Common myeloid progenitor, CD34-positive (primary cell): ENCODE measurements at places on chromosomes 4 and X.

GRCh38 chr4:167084321-167084720 is 150.0 kb downstream of the SPOCK3 start:
- DNase-seq: no peak

- DNase-seq: no peak
These were observed 162.2 kb upstream of the GPR101 start for GRCh38 chrX:137195991-137196390.

- DNase-seq: no peak
These were observed 148.9 kb downstream of the AFF2 start for GRCh38 chrX:148649145-148649795.

DNA sequence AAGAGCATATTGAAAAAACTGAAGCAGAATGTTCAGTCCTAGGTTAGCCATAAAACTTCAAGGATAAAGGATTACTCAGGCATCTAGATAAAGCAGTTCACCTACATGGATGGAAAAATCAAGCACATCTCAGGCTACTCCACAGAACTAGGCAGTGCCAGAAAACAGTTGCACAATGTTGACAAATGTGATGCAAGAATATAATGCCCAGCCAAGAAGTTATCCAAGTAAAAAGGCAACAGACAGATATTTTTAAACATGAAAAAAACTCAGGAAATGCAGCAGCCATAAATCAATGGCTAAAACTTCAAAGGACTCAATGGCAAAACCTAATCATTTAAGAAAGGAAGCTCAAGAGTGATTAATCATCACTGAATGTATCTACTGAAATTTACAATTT is 456.0 kb upstream of the FAM241A start:
- no peak for DNase-seq

GRCh38 chr4:2432991-2433530 is 14.3 kb downstream of the CFAP99 start:
- peak; percentile 77 for DNase-seq

DNA sequence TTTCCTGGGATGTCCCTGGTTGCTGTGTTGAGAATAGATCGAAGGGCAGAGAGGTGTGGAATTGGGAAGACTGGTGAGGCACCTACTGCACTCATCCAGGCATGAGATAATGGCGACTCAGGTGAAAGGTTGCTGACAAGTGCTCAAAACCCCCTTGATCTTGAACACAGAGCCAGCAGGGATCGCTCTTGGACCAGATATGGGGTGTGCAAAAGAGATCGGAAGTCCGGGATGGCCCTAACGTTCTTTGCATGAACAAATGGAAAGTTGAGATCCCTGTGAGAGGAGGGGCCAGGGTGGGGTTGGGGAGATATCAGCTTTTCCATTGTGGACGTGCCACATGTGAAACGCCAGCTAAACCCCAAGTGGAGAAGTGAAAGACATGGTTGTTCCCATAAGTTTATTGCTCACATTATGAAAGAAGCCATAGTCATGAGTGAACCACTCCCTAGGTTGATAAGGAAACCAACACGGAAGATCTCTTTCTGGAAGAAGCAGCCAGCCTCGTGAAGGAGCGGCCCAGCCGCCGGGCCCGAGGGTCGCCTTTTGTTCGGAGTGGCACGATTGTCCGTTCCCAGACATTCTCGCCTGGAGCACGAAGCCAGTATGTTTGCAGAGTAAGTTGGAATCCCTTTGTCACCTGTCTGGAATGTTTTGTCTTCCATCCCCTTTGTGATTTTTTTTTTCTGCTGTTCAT is 22.6 kb upstream of the CLCN4 start:
- no peak for DNase-seq

DNA sequence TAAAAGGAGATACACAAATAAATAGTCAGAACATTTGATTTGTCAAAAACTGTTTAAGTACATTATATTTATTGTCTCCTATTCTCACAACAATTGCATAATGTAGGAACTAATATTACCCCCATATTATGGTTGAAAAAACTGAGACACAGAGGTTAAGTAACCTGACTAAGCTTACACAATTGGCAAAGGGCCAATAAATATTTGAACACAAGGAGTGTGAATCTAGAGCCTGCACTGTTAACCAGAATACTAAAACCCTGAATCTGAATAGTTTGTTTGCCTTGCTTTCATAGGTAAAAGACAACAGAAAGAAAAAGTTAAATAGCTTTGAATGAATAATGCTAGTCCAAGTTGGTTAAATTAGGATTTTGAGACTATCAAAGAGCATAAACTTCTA is 55.2 kb downstream of the IL13RA2 start:
- DNase-seq: no peak

GRCh38 chrX:113833096-113834055 is 750.5 kb upstream of the HTR2C start:
- peak; percentile 2 for DNase-seq

DNA sequence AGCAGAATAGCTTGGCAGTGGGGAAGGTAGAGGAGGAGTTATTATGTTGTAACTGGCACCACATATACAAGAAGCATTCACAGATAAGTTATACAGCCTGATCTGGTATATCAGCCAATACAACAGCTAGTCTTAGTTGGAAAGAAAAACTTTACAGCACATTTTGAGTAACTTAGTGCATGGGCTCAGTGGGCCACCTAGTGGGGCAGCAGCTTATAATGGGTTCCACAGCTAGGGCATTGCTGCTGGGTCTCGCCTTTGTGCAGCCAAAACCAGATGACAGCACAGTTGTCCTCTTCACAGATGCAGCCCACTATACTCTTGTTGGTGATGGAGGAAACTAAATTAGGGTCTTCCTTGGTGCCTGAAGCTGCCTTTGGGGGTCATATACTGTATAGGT is 448.1 kb upstream of the RASGEF1B start:
- DNase-seq: no peak

- DNase-seq: no peak
These were observed 48.0 kb downstream of the SORCS2 start for GRCh38 chr4:7240306-7240705.

DNA sequence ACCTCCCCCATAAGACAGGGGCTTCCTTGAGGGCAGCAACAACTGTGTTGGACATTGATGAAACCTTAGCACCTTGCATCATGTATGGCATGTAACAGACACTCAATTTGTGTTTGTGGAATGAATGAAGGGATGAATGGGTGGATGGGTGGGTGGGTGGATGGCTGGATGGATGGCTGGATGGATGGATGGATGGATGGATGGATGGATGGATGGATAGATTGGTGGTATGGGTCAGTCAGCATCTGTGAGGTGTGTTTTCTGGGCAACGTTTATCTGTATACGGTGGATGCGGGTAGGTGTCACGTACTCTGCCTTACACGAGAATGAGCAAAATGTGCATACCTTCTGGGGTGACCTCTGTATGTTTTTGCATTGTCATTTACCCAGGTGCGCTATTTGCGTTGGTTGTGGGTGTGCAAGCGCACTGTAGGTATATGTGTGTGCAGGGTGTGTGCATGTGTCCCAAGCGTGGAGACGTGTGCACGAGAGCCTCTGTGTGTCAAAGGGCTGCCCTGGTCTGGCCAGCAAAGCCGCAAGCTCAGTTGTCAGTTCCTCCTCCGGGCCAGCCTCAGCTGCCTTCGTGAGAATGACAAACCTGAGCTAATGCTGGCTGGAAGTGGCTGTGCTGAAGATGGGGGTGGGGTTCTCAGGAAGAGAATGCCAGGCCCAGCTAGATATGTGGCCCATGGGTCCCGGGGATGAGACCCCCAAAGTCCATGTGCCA is 26.5 kb downstream of the ELF4 start:
- DNase-seq: no peak

- DNase-seq: no peak
These were observed 208.2 kb downstream of the EVC2 start for GRCh38 chr4:5500165-5500564.

- DNase-seq: no peak
These were observed 621.8 kb upstream of the GALNT7 start for GRCh38 chr4:172546782-172547181.

- DNase-seq: peak; percentile 53
These were observed 211.5 kb downstream of the PDGFRA start for GRCh38 chr4:54440394-54441136.

DNA sequence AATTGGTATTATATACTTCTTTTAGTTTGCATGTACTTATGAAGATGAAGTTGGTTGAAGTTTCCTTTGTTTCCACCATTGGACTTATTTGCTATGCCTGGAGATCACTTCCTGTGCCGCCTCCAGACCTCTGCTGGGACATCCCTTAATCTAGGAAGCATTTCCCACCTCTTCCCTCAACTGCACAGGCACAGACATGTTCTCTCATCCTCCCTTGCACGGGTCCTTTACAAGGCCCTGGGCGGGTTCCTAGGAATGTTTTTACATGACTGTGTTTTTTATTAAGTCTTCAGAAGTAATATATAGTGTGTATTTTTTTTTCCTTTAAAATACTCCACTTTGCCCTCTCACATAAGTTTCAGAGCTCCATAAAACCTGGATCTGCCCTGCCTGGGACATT is 51.0 kb downstream of the TMEM131L start:
- DNase-seq: no peak

- DNase-seq: no peak
These were observed 42.0 kb downstream of the PSAPL1 start for GRCh38 chr4:7392438-7393421.

DNA sequence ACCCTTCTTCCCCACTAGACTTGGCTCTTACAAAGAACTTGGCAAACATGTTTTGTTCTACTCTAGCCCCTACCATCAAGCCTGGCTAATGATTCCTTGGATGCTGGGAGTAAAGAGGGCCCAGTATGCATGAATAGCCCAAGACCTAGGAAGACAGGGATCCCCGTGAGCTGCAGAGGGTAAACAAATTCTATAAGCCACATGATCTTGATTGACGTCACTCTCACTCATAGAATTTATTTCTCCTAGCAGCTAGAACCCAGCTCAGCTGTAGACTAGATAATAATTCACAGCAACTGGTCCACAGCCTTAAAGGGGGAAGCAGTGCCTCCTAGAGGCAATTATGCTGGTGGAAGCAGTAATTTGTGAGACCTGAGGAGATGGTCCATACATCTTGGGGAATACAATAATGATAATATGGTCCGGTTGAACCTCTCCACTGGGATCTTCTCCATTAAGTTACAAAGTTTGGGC is 16.1 kb upstream of the USO1 start:
- DNase-seq: peak; percentile 54

- DNase-seq: no peak
These were observed 7.2 kb downstream of the ZNF185 start for GRCh38 chrX:152905081-152905420.

- DNase-seq: no peak
These were observed 85.9 kb upstream of the CLCN4 start for GRCh38 chrX:10070714-10071436.

- no peak for DNase-seq
These were observed 142.6 kb downstream of the PDHA2 start for GRCh38 chr4:95982516-95982915.

DNA sequence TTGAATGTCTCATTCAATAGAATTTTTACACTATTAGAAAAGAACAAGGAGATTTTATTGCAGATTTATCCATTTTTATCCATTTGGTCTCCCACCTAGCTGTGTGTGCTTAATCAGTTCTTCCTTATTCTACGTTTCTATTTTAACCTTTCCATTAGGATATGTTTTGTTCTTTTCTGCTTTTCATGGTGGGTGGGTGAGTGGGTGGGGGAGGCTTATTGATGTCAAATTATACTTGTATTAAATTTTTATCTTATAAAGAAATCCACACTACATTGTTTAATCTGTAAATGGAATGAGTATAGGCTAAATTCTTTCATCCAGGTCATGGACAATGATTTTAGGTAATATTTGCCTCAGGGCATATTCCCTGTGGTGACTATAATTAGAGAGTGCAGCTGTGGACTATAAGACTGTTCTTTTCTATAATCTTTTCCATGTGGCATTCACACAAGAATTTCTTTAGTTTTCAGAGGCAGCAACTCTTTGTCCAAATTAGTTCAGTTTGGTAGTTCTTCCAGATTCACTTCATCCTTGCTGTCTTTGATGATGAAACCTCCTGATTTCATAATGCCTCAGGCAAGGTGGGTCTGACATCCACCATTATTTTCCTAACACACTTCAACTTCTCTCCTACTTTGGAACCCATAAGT is 2451.8 kb downstream of the PCDH7 start:
- DNase-seq: no peak

DNA sequence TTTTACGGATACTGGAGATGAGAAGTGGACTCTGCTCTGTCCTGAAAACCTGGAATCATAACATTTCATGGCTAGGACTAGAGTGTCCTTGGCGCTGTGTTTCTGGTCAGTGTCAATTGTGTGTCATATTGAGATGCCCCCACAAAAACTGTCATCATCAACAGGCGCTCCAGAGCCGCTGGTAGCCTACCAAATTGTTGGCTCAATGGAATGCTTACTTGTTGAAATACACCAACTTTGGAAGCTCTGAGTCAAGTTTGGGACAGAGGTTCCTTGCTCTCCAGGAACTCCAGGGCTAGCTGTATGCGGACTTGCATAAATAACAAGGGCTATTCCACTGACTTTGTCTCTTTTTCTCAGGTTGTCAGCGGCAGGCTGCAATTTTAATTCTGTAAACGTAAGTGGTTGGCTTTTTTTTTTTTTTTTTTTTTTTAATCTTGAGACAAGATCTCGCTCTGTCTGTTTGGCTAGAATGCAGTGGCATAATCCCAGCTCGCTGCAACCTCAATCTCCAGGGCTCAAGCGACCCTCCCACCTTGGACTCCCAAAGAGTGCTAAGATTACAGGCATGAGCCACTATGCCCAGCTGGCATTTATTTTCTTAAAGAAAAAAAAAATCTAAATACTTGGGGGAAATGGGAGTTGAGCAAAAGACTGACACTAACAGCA is 871 bp upstream of the HPGD start:
- DNase-seq: peak; percentile 64

DNA sequence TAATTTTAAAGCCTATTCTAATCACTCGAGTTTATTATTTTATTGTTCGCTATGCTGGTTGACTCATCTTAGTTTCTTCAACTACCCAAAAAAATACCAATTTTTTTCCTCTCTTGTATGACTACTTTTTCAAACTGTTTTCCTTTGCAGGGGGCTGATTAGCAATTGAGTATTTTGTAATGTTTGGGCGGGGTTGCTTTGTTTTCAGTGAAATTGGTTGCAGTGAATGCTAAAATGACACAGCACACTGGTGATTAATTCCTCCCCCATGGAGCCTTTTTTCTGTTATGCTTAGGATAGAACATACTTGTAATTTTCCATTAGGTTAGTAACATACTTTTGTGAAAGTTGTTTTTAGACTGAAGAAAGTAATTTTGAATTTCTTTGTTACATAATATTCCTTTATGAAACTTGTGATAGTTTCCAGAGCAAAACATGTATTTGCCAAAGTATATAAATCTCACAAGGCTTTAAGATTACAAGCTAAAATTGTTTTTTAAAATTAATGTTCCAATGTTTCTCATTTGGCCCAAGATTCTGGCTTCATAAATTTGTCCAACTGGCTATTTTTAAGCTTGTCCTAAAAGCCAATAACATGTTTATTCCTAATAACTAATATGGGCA is 120.4 kb downstream of the CHIC1 start:
- no peak for DNase-seq
